Mesothelial cell of epicardium (in vitro differentiated cells): ENCODE measurements at places on chromosomes 2 and 18. TPM values are rescaled to one million over a fixed set of nuclear protein-coding genes. Genes with fewer than 3 reads are reported as not detected.

SERPINB10 gene
- not detected in 3 replicates for total RNA-seq

CCDC148 gene
- 2.8 to 3.2 TPM (median 3.1 TPM) in 3 replicates for total RNA-seq

SF3B6 gene
- 85.3 to 93.9 TPM (median 88.5 TPM) in 3 replicates for total RNA-seq

GRCh38 chr2:176656038-176656775, 387.0 kb downstream of the MTX2 start:
- DNase-seq: no peak

DNA sequence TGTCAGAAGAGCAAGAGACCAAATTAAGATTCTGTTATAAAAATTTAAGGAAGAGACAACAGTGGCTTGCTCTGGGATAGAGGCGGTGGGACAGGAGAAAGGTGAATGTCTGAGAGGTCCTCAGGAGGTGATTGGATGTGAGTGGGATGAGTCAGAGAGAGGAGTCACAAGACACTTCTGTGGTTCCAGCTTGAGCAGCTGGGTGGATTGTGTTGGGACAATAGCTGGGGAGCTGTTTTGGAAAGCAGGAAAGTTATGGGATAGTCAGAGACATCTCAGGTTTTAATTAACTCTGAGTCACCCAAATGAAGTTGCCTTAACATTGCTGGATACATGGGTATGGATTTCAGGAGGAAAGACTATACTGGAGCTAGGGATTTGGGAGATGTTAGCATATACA, 218.0 kb upstream of the TRIB2 start:
- no peak for DNase-seq

GRCh38 chr2:12240206-12240605, 476.5 kb upstream of the TRIB2 start:
- DNase-seq: no peak

- no peak for DNase-seq
Measured at GRCh38 chr2:97708608-97709007, 4.8 kb upstream of the ZAP70 start.

DNA sequence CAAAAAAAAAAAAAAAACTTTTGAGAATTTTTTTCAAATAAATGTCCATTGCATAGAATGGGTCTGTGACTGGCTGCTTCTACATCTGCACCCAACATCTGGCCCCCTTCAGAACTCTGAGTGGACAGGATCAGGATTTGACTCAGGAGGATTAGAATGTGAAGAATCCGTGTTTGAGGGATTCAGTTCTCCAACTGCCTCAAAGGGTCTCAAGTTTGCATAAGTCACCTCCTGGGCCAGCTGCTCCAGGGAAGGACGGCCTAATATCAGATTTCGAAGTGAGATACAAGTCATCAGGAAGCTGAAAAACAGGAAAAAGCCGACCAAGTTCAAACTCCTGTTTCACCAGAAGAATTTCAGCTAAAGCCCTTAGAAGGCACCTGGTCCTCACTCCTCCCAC, 10.9 kb downstream of the MAT2A start:
- DNase-seq: no peak
